ENCODE measurements at places on chromosomes 12 and 14.

- DNase-seq, result no peak
These were observed 1.7 kb upstream of the MFAP5 start for GRCh38 chr12:8664228-8664913.

- DNase-seq, result no peak
These were observed 23.0 kb upstream of the RAB21 start for GRCh38 chr12:71731439-71732356.

- no peak for DNase-seq
These were observed 40.9 kb downstream of the TRIP11 start for GRCh38 chr14:91998667-91999570.

DNA sequence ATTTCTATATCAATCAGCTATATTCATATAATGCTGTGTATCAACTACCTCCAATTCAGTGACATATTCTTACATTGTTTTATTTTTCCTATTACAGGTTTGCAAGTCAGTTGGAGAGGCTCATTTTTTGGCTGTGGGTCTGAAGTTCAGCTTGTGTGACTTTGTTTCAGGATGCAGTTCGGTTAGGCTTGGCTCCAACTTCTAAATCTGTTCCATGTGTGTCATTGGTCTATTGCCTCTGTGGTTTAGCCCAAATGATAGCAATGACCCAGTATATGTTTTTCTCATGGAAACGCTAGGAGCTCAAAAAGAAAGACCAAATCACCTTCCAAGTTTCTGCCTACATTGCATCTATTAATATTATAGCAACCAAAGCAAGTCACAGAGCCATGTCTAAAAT, 848.6 kb upstream of the LRFN5 start:
- DNase-seq, result no peak

GRCh38 chr12:76035045-76035444, 3.5 kb upstream of the PHLDA1 start:
- DNase-seq, result no peak

GRCh38 chr12:102964872-102965271, 7.4 kb downstream of the ASCL1 start:
- DNase-seq, result no peak

GRCh38 chr12:131734336-131735152, 23.7 kb downstream of the SFSWAP start:
- no peak for DNase-seq

DNA sequence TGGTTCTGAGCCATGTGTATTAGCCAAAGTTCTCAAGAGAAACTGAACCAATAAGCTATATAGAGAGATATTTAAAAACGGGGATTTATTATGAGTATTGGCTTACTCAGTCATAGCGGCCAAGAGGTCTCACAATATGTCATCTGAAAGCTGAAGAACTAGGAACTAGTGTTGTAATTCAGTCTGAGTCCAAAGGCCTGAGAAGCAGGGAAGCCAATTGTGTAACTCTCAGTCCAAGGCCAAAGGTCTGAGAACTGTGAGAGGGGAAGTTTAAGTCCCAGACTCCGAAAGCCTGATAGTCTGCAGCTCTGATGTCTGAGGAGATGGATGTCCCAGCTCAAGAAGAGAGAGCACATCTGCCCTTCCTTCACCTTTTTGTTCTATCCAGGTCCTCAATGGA, 344.8 kb upstream of the USP15 start:
- DNase-seq, result no peak

DNA sequence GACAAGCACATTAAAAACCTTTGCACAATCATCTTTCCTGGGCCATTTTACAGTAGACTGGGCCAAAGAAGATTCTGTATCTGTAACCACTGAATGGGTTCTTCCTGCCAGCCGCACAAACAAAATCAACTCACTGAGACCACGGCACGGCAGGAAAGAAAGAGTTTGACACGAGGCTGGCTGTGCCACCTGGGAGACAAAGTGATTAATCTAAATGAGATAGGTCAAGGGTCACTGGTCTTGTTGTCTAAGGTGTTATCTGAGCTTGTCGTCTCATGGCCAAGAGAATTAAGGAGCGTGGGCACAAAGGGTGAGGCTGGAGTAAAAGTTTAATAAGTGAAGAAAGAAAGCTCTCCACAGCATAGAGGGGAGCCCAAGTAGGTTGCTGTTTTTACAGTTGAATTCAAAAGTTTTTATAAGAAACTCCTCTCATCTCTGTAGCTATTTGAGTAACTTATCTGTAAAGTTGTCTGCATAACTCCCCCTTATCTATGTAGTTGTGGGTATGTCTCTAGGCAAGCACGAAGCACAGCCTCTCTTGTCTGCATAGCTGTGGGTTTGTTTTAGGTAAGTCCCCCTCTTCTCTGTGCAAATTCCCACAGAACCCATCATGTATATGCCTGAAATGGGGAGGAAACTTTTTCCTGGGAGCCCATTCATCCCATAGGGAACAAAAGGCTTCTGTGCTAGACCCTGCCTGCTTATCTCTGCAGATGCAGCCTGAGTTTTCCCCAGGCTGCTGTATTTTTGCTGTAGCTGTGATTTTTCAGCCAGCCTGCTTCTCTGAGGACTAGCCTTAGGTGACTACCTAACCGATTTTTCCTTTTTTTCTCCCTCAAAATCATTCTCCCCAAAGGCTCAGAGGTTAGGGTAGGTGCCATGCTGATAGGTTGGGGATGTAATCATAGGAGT, 1314.6 kb upstream of the TMEM132C start:
- DNase-seq, result no peak

- no peak for DNase-seq
These were observed 27.7 kb downstream of the FBLN5 start for GRCh38 chr14:91919814-91920213.

- DNase-seq, result no peak
These were observed 690 bp upstream of the DTX3 start for GRCh38 chr12:57603815-57604453.

DNA sequence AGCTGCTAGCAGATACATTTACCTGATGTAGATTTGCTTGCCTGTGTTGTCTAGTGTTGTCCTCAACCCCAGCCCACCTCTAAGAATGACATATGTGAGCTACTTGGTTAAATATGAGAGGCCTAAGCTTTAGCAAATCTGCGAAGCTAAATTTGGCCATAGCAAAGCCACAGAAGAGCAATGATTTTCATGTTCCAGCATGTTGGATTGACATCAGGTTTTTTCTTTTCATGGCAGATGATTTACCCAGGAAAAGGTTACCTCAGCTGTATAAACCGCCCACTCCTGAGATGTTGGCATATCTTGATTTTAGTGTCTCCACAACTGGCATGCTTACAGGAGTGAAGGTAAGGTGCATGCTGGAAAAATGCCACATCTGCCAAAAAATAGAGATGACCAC, 36.4 kb upstream of the ATF1 start:
- no peak for DNase-seq

- no peak for DNase-seq
These were observed 21.2 kb downstream of the MTHFD1 start for GRCh38 chr14:64409126-64409920.

DNA sequence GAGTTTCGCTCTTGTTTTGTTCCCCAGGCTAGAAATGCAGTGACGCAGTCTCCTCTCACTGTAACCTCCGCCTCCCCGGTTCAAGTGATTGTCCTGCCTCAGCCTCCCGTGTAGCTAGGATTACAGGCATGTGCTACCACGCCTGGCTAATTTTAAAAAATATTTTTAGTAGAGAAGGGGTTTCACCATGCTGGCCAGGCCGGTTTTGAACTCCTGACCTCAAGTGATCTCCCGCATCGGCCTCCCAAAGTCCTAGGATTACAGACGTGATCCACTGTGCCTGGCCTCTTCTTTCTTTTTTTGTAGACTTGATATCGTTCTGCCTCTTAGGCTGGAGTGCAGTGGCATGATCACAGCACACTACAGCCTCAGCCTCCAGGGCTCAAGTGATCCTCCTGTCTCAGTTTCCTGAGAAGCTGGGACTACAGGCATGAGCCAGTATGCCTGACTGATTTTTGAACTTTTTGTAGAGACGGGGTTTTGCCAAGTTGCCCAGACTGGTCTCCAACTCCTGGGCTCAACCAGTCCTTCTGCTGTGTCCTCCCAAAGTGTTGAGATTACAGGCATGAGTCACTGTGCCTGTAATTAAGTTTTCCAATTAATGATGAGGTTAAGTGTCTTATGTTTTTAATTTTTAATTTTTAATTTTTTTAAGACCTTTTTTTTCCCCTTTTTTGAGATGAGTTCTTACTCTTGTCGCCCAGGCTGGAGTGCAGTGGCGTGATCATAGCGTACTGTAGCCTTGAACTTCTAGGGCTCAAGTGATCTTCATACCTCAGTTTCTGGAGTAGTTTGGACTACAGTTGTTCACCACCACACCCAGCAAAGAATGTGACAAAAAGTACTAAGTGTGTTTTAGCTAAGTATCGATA, 10.2 kb downstream of the RCOR1 start:
- DNase-seq, result no peak

GRCh38 chr14:55192054-55192621, 753 bp upstream of the DLGAP5 start:
- no peak for DNase-seq

DNA sequence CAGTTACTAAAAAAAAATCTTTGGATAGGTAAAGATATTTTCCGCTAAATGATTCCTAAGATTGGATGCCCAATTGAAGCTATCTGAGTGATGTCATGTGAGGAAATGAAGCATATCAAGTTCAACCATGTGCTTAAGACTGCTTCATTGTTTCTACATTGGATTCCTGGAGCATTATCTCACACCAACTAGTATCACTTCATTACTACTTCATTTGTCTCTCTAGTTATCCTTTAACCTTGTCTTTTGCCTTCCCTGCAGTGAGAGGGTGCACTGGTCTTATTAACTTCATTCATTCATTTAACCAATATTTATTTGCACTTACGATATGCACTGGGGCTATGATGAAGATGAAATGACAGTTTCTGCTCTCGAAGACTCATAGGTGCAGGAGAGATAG, 198.1 kb downstream of the SLC38A4 start:
- no peak for DNase-seq

GRCh38 chr12:15225136-15225862, 4.1 kb upstream of the RERG start:
- no peak for DNase-seq

DNA sequence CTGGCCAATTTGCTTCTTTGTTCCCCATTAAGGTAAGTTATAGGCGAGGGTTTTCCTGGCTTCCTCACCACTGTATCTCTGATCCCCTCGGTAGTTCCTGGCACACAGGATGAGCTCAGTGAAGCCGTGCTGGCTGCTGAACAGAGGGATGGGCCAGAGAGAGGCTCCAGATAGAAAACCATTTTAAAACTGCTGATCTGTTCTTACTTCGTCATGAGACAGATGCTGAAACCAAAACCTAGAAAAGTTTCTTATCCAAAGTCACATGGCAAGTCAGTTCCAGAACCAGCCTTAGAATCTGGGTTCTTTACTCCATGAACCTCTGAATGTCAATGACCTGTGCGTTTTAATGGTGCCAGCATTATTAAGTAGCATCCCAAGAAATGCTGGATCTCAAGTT, 76.3 kb upstream of the RIN3 start:
- DNase-seq, result no peak

- DNase-seq, result peak; percentile 48
These were observed 18.2 kb upstream of the CLEC2D start for GRCh38 chr12:9651265-9651729.

- DNase-seq, result no peak
These were observed 17.8 kb downstream of the AK7 start for GRCh38 chr14:96409701-96410100.

DNA sequence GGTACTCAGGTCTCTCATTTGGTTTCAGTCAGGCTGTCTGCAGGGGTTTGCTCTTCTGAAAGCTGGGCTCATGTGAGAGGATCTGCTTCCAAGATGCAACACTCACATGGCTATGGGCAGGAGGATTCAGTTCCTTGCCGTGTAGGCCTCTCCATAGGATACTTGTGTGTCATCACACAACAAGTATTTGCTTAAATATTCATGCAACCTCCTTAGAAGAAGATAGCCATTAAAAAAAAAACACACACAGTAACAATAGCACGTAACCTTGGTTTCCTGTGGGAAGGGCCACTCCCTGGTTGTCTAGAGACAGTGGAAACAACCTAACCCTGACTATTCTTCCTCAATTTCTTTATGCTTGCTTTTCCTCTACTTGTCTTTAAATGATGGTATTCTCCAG, 31.8 kb upstream of the CLEC4E start:
- no peak for DNase-seq

DNA sequence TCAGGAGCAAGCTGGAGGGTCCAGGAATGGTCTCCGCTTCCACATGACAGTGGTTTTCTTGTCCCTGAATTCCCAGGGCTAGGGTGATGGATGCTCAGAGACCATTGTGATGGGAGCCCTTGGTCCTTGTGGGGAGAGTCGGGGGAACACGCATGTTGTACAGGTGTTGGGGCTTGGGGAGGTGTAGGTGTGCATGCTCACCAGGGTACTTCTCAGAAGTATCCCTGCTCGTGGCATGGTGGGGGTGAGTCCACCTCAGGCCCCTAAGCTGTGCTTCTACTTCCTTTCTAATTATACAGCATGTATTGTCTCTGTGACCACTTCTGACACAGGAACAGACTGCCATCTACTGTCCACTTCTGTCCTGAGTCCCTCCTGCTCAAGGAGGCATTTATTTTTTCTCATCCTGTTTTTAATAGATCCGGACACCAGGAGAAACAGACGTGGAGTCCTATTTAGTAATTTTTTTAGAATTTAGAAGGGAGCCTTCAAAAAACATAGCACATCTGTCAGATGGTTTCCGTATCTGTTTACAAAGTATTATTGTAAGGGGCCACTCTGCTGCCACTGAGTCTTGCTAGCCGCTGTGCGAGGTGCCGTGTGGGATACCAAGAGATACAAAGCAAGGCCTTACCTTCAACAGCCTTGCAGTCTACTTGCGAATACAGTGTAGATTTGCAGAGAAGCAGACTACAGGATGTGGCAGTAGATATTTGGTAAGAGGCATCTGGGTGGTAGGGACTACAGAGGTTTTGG, 10.5 kb downstream of the NTF3 start:
- no peak for DNase-seq

- DNase-seq, result peak; percentile 3
These were observed 236.1 kb upstream of the NPAS3 start for GRCh38 chr14:32702562-32702961.

- DNase-seq, result no peak
These were observed 108.3 kb downstream of the NUAK1 start for GRCh38 chr12:106030210-106031071.

- no peak for DNase-seq
These were observed 687.5 kb upstream of the FBXO33 start for GRCh38 chr14:40119765-40120164.

DNA sequence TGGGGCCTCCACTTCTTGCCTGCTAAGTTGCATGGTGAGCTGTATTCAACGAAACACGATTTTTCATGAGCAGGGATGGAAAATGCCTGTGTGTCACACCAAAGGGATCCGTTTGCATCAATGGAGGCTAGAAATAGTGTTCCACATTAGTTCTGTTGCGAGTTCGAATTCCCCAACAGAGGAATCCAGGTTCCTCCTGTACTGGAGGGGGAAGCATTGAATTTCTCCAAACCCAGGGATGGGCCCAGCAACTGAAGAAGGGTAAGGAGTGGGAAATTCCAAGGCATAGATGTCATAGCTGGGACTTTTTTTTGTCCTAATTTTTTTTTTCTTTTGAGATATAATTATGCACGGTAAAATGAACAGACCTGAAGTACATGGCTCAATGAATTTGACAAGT, 336.2 kb downstream of the DPF3 start:
- no peak for DNase-seq
